GM12865 (cell line): ENCODE measurements at places on chromosomes 2 and 18.
A peak's percentile ranks its signal among the peaks of the same experiment; 100 is the strongest.

GRCh38 chr2:166373951-166374350, 1.8 kb downstream of the SCN9A start:
- DNase-seq = no peak

DNA sequence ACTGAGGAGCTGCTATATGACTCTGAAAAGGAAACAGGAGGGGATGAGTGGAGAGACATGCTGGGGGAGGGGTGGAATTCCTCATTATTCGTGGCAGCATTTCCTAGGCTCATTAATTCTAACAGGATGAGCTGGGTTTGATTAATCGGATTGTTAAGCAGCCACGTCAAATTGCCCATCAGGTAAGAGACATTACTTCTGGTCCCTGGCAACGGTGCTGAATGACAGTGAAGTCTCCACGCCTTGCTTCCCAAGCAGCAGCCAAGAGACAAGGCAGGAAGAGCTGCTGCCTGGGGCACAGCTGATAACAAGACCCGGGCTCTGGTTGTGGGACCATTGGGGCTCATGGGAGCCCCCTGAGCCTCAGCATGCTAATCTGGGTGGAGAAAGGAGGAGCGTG, 86.6 kb downstream of the MARCHF4 start:
- DNase-seq = no peak

DNA sequence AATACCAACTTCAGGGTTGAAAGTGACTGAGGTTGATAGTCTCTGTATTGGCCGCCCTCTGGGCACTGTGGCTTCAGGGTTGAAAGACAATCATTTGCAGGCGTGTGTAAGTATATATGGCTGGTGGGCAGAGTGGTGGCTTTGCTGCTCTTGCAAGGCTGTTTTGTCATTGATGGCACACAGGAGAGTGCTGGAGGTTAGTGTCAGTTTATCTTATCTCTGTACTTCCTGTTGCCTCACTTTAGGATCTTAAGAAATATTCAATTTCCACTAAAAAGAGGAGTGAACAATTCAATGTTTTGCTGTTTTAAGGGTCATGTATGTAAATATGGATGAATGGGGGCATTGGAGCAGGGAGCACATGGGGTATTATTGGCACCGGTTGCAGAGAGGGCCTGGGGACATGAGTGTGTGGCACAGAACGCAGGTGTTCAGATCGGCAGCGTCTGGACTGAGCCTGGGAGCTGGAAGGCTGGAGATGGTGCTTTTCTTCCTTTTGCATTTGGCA, 51.5 kb downstream of the NCK2 start:
- DNase-seq = peak; percentile 64

DNA sequence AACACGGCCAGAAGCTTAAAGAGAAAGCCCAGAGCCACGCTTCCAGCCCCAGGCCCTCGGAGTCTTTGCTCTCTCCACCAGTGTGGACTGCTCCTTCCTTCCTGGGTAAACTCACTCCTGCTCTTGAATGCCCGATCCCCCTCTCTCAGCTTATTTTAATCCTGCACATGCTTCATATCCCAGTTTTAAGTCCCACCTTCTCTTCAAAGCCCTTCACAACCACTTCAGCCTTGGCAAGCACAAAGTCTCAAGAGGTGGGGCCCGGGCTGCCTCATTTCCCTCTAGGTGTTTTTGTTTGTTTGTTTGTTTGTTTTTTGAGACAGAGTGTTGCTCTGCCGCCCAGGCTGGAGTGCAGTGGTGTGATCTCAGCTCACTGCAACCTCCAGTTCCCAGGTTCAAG, 21.6 kb upstream of the CREG2 start:
- no peak for DNase-seq

DNA sequence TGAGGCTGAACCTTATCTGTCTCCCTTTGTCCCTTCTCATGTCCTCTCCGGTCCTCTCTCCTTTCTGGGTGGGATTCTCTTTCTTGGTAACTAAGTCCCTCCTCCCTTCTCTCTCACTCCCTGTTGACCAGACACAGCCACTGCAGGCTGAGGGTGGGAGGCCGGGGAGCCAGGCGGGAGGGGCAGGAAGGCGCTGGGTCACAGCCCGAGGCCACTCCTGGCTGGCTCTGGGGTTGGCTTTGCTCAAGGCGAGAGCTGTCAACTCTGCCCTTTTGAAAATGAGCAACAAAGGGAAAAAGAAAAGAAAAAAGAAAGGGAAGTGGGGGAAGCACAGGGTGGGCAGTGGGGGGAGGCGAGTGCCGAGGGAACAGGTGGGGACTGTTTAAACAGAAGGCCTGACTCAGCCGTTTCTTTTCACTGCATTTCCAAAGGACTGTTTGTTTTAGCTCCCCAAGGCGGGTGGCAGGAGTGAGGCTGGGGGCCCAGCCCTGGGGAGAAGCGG, 70.5 kb upstream of the IGFBP5 start:
- DNase-seq = no peak

GRCh38 chr2:71223767-71224333, 3.1 kb downstream of the PAIP2B start:
- DNase-seq = peak; percentile 37

GRCh38 chr2:68594674-68595492, 48.5 kb upstream of the PROKR1 start:
- peak; percentile 78 for DNase-seq

- peak; percentile 47 for DNase-seq
Observed at GRCh38 chr2:172462849-172463381, 35.5 kb downstream of the ITGA6 start.

DNA sequence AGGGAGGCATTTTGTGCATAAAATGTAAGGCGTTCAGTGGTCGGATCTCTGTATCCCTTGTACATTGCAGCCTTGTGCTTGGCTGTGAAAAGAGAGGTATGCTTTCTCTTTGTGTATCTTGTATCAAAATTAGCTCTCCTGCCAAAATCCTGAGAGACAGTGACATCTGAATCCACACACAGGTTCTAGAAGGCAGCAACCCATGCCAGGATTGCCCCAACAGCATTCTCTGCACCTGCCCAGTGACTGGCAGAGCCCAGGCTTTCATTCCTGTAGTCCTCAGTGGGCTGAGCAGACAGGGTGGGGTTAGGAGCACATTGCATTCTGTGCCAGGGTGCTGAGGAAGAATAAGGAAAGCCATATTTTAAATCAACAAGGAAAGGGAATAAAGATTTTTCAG, 740.3 kb upstream of the RAB6C start:
- DNase-seq = no peak

DNA sequence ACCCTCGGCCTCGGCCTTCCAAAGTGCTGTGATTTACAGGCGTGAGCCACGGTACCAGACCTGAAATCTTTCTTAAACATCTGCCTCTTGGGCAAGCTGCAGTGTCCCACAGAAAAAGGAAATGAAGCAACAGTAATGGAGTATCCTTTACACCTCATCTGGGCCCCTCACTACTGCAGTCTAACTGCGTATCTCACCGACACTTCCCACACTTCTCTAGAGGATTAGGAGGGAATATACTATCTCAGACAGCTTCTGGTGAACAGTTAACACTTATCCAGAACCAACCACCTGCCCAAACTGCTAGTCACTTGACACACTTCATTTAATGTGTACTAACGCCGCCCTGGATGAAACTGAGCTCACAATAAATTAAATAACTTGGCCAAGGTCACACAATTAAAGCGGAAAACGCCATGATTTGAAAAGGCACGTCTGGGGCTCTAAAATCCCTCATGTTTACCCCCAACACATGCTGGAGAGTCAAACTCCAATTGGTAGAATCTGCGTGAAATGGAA, 993 bp downstream of the COX7A2L start:
- DNase-seq = peak; percentile 40

GRCh38 chr18:3513481-3513880, 63.5 kb downstream of the TGIF1 start:
- peak; percentile 4 for DNase-seq

- no peak for DNase-seq
Observed at GRCh38 chr2:17051538-17051937, 385.9 kb upstream of the CYRIA start.

DNA sequence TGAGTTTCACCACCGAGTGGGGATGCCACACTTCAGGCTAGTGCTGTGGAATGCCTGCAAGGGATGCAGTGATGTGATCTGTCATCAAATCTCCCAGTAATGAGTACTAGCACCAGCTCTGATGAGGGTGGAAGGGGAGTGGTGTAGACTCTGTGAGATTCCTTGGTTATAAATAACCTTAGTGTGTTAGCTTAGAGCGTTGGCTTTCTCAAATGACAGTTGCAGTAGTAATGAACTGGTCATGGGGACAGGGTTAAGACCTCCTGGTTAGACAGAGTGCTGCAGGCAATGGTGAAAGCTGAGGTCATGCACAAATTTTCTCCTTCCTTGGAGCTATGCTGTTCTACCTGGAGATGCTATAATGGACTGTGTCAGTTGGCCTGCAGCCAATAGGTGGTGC, 1063.4 kb upstream of the CRIM1 start:
- no peak for DNase-seq

DNA sequence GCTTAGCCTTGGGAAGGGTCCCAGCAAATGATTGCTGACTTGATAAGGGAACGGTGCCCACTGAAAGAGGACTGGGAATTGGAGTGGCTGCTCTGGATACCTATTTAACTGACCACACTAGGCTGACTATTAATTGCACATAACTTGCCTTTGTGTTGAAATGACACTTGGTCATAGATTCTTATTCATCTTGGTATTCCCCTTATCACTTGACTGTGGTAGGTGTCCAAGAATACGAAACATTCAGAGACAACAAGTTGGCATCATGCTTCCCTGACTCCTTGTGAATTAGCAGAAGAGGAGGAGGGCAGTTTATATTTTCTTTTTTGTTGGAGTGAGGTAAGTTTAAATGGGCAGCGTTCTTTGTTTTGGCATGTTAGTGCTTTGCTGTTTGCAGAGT, 13.4 kb downstream of the FMNL2 start:
- no peak for DNase-seq

GRCh38 chr2:197925204-197925603, 120.8 kb downstream of the PLCL1 start:
- DNase-seq = no peak

GRCh38 chr2:139217641-139218040, 437.5 kb upstream of the NXPH2 start:
- DNase-seq = no peak

- no peak for DNase-seq
Observed at GRCh38 chr18:54883816-54884604, 55.7 kb downstream of the RAB27B start.

DNA sequence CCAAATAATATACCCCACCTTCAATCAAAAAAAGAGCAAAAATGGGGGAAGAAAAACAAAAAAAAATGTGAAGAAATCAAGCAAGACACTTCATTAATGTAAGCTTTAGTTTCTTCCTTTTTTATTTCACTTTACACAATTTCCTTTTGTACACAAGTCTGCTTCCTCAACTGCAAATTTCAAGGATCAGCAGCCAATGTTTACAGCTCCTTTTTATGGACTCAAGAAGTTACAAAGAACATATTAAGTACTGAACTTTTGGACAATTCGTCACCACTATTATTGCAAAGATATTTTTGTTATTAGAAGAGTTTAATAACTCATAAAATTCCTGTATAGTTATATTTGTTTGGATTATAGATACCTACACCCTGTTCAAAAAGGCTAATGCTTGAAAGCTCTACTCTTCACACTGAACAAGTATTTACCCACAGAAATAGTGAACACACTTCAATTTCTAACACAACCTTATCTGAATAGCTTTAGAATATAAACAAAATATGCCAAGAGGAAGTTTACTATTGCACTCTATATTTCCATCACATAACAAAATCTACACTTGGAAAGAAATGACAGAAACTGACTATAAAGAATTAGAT, 658.7 kb upstream of the CNTNAP5 start:
- DNase-seq = no peak

- DNase-seq = no peak
Observed at GRCh38 chr2:213500881-213501280, 216.6 kb downstream of the SPAG16 start.
